Non-pigmented ciliary epithelial cell (primary cell): ENCODE measurements at places on chromosomes 2 and 18.

DNA sequence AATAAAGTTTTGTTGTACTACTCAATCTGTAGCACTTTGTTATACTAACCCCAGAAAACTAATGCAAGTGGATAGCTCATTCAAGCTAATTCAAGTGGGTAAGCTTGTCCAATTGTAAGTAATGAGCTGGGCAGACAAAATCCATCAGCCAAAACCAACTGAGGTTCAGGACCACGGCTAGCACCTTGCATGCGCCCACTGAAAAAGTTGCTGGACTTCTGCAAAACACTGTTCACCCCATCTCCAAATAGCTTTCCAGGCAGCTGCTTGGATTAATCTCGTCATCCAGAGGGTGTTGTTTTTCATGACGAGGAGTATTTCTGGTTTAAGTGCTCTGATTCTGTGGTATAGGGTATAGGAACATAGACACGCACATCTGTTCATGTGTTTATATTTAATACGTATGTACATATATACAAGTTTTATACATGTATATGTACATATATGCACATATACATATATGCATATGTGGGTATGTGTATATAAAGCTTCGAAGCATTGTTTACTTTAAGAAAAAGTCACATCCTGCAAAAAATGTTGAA, 307.5 kb downstream of the GALR1 start:
- no peak for DNase-seq

- no peak for DNase-seq
Observed at GRCh38 chr2:45011121-45011520, 1.9 kb upstream of the SIX2 start.

DNA sequence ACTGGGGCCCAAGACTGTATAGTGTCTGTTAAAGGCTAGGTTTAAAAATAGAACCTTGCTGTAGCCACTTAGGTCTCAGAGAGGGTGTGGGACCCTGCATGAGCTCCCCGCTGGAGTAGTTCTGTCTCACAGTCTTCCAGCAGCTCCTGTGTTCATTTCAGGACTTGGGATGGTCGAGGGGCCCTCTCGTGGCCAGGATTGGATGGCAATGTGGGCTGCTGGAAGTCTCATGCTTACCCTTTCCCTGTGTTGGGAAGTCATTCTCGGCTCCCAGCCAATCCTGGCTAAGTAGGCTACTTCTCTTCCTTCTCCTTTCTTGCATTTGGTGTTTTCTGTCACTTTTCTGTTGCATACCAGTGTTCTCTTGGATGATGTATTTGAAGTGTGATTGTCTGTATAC, 284.0 kb upstream of the GCFC2 start:
- DNase-seq, result no peak

DNA sequence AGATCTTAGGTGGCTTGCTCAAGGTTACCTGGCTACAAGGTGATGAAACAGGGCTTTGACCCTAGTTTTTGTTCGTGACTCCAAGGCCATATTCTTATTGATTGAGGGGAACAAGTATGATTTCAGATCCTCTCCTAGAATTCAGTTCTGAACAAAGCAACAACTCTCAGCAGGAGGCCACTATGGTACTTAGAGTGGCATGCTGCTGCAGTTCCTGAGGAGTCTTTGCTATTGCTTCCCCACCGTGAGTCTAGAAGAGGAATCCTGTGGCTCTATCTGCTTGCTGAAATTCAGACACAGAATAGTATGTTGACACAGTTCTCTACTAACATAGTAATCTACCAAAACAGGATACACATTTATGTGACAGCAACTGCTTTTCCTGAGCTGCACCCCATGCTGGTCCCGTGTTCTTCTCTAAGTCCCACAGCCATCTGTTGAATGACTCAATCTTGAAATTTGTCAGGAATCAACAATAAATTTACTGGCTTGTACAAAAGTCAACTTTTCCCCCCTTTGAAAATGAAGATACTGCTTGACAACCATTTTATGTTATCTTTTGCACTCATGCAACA, 4.1 kb downstream of the TGFBRAP1 start:
- DNase-seq, result peak; percentile 55

DNA sequence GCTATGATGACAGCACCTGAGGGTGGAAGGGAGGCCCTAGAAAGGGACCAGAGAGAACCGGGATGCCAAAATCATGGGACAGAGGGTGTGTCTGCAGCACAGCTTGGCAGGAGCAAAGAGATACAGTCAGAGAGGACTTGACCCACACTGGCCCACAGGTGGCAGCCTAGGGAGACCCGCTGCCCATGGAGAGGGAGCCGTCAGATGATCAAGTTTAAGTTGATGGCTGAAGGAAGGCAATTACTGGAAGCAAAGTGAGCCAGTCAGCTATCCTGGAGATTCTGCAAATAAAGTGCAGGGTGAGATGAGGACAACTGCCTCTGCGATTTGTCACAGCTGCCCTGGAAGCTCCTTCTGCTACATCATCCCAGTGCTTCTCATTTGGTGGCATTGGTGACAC, 74.0 kb downstream of the CMPK2 start:
- no peak for DNase-seq

GRCh38 chr2:3423492-3424170, 44.1 kb downstream of the TRAPPC12 start:
- no peak for DNase-seq
